ENCODE measurements at places on chromosomes 1 and 21.

- no peak for DNase-seq
Observed at GRCh38 chr1:237282208-237282783, 240.3 kb downstream of the RYR2 start.

- no peak for DNase-seq
Observed at GRCh38 chr21:36185523-36185922, 28.9 kb downstream of the DOP1B start.

DNA sequence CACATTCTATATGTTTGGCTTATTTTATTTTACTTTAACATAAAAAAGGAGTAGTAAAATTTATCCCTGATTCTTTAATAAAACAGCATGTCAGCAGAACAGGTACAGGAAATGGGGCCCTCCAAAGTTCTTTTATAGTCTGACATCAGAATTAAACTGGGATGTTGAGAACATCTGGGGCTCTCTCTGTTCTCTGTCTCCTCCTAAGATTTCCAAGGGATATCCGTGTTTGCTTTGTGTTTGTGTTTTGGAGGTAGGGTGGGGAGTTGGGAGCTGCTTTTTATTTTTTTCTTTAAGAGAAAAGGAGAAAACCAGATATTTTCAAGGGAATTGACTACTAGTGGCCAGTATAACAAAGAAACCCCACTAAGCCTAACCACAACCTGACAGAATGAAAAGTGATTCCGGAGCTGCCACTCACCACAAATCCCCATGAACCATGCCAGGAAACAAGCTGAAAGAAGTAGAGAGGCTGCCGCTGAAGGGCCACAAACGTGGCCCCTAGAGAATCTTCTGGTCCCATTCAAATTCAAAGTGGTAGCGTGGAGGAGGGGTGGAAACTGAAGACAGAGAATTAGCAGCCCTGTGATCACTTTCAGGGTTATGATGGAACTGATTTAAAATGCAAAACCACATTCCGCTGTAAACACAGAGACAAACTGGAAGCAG lies 369.6 kb upstream of the ADGRL2 start:
- DNase-seq, result no peak

GRCh38 chr1:15843826-15844572 lies 3.5 kb upstream of the SPEN start:
- no peak for DNase-seq

DNA sequence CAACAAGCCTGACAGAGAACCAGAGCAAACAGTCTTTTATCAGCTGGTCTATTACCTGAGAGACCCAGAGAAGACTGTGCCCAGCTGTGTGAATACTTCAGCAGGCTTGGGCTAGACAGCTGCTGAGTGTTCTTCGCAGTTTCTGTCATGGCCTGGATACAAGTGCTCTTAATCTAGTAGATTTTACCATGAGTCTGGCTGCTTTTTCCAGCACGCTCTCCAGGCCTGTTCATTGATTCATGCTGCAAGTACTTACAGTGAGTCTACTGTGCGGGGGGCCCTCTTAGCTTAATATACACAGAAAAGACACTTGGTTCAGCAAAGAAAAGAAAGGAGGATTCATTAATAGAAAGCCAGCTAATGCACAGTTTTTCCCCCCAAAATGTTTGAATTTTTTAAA lies 48.5 kb downstream of the RGS7 start:
- DNase-seq, result peak; percentile 50

- DNase-seq, result peak; percentile 84
Observed at GRCh38 chr1:209808059-209808581, 2.2 kb upstream of the IRF6 start.

GRCh38 chr1:173733912-173734311 lies 19.1 kb downstream of the KLHL20 start:
- DNase-seq, result no peak

DNA sequence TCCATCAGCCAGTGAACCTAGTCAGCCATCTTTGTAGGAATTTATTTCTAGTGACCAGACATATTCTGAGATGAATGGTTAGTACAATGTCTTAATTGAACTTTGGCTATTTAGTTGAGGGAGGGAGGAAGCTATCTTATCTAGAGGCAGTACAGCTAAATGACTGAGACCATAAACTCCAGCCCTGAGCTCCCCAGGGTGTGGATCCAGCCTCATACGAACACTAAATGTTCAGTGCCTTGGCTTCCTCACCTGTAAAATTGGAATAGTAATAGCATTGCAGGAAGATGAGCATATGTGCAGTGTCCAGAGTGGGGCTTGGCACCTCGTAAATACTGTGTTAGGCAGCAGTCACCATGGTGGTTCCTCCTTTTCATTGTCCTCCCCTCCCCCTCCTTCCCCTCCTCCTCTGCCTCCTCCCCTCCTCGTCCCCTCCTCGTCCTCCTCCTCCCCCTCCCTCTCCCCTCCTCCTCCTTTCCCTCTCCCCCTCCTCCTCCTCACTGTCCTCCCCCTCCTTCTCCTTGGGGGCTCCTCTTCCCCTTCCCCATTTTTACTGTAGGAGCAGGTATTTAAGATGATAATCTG lies 108.2 kb downstream of the GALNT2 start:
- DNase-seq, result no peak

DNA sequence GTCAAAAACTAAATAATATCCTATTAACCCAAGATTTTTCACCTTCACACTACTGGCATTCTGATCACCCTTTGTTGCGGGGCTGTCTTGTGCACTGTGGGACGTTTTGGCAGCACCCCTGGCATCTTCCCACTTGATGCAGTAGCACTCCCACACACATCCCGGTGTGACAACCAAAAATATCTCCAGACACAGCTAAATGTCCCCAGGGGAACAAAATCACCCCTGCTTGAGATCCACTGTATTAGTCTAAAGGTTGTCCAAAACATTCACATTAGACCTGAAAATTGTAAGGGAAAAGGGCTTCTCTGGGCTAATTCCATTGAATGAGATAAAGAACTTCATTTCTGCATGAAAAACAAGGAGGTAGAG lies 37.8 kb downstream of the PLEKHO1 start:
- no peak for DNase-seq

DNA sequence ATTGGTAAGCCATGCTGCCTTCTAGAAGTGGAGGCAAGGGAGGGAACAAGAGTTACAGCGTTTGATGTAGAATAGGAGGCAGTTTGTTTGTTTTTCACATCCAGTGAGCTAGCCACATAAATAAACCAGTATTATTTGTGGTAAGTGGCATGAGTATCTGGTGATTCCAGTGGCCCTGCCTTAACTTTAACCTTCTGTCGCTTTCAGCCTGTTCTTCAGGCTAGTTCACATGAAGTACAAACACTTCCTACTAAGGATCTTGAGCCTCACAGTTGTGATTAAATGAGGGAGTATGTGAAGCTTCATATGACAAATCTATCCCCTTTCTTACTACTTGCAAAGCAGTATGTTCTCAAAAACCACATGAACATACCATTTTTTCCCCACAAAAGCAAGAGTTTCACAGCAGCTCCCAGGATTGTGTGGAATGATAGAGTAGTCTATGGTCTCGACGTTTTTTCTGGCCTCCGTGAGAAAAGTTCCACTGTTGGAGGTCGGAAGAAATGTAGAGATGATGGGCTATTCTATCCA lies 59.5 kb downstream of the PHACTR4 start:
- DNase-seq, result no peak

DNA sequence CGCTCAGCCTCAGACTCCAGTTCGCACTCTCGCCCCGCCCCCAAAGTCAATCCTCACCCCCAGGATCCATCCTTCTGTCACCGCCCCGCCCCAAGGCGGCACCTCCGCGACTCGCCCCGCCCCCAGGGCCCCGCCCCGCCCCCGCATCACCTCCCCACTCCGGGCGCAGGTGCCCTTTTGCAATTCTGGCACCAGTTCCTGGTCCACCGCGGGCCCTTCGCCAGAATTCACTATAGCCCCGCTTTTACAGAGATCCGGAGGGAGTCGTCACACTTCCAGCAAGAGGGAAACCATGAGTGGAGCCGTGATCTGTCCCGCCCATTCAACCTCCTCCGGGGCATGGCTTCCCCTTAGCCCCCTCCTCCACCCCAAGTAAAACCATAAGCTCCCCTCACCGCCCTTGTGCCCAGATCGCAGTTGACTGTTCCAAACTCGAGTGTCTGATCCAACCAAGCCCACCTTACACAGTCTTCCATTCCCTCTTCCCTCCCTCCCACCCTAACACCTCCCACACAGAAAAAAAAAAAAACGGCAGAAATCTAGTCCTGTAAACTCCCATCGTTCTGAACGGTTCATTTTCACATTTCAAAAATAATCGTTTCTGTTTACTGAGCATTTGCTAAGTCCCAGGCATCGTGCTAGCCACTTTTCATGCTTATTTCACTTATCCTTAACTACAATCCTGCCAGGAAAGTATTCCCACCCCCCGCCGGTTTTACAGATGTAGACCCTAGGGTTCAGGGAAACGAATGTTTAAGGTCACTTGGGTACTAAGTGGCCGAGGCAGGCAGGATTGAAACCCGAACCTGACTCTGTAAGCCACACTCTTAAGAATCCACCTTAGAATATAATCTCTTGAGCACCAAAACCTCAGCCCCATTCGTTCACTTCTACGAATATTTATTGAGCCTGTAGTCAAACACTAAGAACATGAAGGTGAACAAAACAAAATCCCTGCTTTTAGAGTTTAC lies 1.3 kb upstream of the DNAJC16 start:
- peak; percentile 39 for DNase-seq

DNA sequence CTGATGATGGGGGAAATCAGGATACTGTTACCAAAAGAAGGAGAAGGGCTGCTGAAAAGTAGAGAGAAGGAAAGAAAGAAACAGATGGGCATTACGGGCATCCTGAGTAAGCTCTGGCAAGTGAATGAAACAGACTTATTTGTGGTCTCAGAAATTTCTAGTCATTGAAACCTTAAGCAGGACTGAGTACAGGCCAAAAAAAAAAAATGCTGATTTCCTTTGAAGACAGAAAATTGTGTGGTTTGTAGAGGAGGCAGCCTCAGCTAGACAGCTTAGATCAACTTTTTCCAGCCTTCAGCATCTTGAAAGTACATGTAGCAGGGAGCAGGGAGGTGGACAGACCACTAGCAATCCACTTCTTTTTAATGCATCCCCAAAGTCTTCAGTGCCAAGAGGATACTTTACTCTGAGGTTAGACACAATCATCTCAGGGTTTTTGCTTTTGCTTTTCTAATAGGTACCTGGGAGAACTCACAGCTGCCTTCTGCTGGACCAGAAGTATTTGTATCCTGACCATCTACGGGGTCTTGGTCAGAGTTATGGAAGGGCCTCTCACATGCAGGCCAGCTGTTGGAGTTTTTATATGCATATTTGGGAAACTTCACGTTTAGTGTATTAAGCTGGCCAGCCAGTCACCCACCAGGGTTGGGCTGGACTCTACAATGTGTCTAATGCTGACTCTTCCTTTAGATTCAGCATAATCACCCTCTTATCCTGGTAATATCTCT lies 10.6 kb upstream of the CAPZB start:
- DNase-seq, result no peak

GRCh38 chr1:36479505-36480051 lies 3.1 kb downstream of the CSF3R start:
- DNase-seq, result no peak

GRCh38 chr1:102872526-102872925 lies 235.8 kb downstream of the COL11A1 start:
- DNase-seq, result no peak

DNA sequence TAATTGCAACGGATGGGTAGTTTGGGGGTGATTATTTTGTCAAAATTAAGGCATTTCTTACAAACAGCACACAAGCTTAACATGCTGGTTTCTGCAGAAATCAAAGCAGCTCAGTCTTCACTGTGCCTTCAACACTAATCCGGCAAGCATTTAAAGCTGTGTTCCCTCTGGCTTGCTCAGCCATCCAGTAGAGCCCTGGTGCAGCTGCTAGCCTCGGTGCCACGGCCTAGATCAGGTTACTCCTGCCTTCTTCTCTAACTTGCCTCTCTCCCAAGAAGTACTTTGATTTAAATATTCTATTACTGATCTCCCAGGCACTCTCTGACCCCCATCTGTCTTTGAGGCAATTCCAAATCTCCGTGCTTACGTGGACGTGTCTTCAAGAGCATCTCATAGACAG lies 85.6 kb downstream of the GREM2 start:
- no peak for DNase-seq

- DNase-seq, result no peak
Observed at GRCh38 chr1:206779638-206780037, 7.3 kb upstream of the IL10 start.

- no peak for DNase-seq
Observed at GRCh38 chr1:227068883-227069282, 128.8 kb downstream of the COQ8A start.

DNA sequence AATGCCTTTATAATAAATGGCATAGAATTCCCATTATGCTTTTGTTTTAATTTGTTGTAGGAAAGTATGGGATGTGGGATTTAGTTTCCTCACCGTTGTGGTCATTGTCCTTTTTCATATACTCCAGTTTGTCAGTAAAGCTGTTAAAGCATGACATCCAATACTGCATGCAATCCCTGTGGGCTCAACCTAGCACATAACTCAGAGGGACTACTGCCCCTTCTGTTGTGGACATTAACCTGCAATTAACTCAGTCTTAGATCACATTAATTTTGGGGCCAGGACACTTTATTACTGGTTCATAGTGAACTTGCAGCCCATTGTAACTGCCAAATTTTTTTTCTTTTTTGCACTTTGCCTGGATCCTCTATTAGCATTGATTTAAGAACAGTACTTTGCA lies 112.5 kb downstream of the DNM3 start:
- DNase-seq, result no peak

GRCh38 chr1:107965110-107965991 lies at the start of gene VAV3:
Gene VAV3 (minus strand): TSS chr1:107965180. CDS start chr1:107964869, 311 bp downstream.
- peak; percentile 25 for DNase-seq

DNA sequence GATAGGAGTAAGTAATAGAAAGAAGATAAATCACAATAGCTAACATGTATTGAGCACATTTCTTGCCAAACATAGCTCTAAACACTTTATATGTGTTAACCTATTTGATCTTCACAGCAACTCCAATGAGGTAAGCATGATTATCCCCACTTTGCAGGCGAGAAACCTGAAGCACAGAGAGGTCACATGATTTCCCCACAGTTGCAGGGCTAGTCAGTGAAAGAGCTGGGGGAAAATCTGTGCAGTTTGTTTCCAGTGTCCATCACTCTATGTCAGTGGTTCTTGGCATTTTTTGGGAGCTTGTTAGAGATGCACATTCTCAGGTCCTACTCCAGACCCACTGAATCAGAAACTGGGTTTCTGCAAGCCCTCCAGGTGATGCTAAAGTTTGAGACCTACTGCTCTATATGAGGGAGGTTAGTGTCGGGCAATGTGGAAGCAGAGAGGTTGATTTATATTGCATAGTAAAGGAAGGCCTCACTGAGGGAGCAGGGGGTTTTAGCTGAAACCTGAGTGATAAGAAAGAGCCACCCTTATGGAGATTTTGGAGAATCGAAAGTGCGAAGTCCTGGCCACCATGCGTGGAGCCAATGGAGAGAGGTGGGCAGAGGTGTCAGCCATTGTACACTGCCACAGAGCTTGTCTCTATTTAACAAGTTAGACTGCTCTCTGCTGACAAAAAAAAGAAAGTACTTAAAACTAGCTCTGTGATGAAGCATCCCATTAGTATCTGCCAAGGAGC lies 20.9 kb downstream of the MCOLN3 start:
- no peak for DNase-seq

Data from SHP77 treated with DMSO at 0.1 percent for 48 hours (cell line).